ENCODE measurements at places on chromosomes 7 and 10. TPM values are rescaled to one million over a fixed set of nuclear protein-coding genes. Genes with fewer than 3 reads are reported as not detected.

DNA sequence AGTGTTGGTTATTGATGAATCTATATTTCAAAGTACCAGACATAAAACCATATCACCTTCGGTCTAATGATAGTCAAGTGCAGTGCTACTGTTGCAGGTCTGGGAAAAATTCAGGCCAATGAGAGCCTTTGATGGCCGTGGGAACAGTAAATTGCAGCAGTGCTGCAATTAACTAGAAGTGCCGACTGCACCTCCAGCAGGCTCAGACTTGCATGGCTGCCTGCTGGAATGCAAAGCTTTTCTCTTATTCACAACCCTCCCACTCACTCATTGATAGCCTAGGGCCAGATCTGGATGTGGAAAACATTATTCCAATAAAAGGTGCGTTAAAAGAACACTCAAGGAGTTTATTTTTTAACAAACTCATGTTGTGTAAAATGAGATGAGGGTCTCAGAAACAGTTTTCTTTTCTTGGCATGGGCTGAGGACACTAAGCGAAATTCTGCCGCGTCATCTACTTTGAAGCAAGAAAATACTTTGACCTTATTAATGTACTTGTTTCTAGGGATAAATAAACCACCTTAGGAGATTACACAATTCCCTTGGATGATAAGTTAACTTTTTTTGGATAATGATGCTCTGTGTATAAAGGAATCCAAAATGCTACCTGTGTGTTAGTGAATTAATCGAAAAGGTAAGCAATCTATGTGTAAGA, 17.1 kb downstream of the PLXDC2 start:
- no peak for DNase-seq

DNA sequence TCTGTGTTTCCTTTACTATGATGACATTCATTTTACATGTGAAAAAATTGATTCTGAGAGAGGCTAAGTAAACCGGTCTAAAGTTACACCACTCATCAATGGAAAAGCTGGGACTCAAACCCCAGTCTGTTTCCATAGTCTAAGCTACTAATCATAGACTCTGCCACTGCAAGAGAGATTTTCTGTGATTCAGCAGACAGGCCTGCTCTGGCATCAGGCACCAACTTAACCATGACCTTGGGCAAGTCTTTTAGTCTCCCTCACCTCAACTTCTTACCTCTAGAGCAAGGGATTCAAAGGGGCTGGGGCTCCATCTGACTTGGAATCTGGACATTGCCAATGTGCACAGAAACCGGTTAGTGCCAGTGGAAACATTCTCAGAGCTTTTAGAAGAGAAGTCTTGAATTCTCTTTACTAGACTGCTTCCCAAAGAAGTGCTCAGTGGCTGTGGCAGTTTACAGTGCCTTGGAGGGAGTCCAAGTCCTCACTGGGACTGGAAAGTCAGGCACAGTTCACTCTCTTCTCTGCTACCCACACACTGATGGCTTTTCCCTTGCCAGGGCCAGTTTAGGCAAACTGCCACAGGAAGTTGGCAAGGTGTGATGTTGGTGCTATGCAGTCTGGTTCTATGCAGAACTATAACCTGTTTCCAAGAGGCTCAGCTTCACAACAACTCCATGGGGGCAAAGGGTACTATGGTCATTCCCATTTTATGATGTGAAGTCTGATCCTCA, 4.5 kb upstream of the BLNK start:
- no peak for DNase-seq

DNA sequence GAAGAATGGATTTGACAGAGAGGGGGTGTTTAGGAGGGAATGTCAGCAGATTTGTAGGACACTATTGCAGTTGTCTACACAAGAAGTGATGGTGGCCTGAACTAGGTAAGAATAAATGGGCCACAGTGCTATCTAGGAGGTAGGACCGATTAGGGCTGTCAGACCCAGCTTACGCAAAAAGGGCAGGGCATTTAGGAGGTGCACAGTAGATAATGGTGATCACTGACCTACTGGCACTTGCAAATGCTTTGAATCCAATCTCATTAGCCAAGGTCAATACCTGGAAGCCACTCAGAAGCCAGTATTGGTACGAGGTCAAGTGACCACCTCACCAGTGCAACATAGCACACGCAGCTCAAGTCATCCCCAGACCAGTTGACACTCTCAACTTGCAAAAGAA, 330.9 kb downstream of the KCNMA1 start:
- no peak for DNase-seq

- DNase-seq: no peak
Observed at GRCh38 chr7:93054975-93055374, 62.8 kb downstream of the SAMD9 start.

DNA sequence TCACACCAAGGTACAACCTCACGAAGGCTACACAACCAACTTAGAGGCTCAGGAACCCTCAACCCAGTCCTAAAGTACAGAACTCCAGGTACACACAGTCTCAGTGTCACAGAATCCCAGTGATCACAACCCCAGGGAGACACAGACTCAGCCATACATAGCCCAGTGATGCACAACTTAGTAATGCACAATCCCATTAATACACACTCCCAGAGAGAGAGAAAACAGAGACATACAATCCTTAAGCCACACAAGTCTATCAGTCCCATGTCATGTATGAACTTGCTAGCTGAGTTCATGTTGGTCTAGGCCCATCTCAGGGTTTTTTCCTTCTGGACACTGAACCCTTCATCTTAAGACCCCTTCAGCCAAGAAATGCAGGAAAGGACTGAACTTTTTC, 4.6 kb downstream of the KCNIP2 start:
- peak; percentile 19 for DNase-seq

GRCh38 chr7:12711124-12711523, 23.7 kb downstream of the ARL4A start:
- no peak for DNase-seq

- DNase-seq: no peak
Observed at GRCh38 chr7:18798088-18798906, 302.7 kb downstream of the HDAC9 start.

DNA sequence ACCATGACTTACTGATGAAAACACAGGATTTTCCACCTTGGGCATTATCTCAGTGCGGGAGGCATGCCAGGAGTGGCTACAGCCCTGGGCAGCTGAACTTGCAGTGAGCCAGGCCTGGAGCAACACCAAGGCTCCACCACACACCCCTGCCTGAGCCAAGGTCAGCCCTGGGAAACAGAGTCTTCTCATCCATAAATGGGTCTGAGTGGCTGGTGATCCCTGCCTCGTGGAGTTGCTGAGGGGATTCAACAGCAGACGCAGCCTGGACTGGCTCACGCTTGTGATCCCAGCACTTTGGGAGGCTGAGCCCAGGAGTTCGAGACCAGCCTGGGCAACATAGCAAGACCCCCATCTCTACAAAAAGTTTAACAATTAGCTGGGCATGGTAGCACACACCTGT, 32.2 kb downstream of the SPOCK2 start:
- no peak for DNase-seq

DNA sequence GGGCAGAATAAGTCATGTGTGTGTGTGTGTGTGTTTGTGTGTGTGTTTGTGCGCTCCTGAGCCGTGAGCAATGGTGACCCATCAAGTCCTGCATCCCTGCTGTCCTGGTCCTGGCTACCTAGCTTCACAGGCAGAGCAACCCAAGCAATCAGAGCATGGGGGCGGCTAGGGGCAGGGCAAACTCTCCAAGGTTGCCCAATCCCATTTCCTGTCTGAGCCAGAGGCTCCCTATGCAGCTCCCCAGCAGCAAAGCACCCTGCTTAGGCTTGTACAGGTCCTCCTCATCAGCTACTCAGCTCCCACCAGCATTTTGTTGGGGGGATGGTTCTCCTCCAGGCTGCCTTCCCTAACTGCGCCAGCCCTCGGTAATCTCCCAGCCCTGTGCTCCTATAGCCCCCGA, 31.1 kb upstream of the CRHR2 start:
- DNase-seq: no peak

GRCh38 chr10:68139448-68140272, 30.4 kb downstream of the MYPN start:
- DNase-seq: no peak

- no peak for DNase-seq
Observed at GRCh38 chr7:143924851-143925250, 10.2 kb upstream of the OR2F2 start.

DNA sequence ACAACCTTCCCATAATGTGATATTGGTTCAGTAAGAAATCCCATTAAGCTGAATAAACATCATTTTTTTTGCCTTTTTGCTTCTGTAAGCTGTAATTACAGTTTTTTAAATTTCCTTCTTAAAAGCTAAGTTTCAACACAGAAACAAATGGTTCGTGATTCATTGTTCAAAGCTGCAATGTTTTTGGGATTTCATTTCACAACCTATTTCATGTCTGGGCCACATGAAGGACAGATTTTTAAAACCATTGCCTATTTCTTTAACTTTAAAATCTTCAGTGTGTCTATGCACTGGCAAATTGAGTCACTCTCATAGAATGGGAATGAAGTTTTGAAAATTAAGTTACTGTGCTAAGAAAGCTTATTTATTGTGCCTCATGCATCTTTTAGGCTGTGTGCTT, 66.9 kb downstream of the TFPI2 start:
- no peak for DNase-seq

GRCh38 chr10:43940898-43941837, 292.5 kb upstream of the ZNF32 start:
- no peak for DNase-seq

DNA sequence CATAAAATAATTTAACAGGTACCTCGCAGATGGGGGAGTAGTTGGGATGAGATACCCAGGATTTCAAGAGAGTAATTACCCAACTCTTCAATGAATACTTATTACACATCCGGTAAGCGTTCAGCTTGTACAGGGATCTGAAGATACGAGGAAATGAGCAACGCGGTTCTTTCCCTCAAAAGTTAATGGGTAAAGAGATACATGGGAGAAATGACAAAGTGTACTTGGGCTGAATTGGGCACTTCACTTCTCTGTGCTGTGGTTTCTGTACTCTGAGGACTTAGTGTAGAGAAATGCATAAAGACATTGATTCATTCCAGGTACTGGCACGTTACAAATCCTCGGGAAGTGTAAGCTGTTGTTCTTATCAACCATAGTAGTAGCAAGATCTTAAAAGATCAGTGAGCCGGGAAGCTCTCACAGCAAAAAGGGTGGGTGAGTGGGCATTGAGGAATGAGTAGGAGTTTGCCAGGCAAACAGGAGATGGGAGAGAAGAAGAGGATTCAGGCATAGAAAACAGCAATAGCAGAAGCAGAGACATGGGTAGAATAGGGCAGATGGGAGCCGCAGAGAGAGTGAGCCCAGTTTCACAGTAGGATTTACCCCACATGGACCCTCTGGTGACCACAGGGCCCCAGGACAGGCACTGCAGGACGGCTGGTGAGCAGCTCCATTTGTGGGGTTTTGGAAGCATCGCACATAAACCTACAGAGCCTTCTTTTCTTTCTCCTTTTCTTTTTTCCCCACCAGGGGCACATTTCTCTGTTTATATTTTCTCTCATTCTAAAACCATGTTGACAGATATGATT, 304.3 kb upstream of the PITRM1 start:
- DNase-seq: no peak

DNA sequence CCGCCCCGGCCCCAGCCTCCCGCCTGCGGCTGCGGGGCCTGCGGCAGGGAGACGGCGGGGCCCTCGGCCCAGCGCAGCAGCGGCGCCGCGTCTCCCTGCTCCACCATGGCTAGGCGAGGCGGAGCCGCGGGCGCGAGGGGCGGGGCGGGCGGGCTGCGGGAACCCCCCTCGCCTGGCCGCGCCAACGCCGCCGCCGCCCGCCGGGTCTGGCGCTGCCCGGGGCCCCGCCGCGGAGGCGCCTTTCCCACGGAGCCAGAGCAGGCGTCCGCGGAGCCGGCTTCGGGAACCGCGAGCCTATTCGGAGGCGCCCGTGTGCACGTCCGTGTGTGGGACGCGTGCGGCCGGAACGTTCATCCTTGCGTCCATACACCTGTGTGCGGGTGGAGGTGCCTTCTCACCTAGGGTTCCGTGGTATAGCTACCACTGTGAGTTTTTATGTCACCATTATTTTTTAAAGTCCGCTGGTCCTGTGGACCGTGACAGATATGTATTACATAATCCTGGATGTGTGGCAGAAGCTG, at the start of gene DENND11:
Gene DENND11 (minus strand): TSS at position 120 of the 521 bp plus-strand sequence. CDS start 13 bp downstream, at position 107.
- DNase-seq: peak; percentile 84

DNA sequence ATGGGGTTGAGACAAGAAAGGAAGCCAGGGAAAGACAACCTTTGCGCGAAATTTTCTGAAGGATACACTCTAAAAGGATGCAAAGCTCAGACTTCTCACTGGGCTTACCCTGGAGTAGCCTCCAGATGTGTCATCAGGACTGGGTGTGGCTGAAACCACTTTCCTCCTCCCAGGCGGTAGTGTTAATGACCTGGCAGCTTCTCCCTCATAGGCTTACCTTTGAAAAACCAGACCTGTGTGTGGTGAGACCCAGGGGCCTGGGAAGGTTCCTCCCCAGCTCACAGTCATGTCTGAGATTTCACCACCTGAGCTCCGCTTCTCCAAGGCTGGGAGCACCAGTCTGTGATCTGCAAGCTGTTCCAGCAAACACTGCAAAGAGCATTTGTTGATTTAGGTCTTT, 93.7 kb downstream of the EPC1 start:
- DNase-seq: no peak

GRCh38 chr7:151006590-151007300, 15.9 kb downstream of the NOS3 start:
- no peak for DNase-seq

GRCh38 chr7:131369354-131369753, 41.7 kb downstream of the MKLN1 start:
- no peak for DNase-seq

DNA sequence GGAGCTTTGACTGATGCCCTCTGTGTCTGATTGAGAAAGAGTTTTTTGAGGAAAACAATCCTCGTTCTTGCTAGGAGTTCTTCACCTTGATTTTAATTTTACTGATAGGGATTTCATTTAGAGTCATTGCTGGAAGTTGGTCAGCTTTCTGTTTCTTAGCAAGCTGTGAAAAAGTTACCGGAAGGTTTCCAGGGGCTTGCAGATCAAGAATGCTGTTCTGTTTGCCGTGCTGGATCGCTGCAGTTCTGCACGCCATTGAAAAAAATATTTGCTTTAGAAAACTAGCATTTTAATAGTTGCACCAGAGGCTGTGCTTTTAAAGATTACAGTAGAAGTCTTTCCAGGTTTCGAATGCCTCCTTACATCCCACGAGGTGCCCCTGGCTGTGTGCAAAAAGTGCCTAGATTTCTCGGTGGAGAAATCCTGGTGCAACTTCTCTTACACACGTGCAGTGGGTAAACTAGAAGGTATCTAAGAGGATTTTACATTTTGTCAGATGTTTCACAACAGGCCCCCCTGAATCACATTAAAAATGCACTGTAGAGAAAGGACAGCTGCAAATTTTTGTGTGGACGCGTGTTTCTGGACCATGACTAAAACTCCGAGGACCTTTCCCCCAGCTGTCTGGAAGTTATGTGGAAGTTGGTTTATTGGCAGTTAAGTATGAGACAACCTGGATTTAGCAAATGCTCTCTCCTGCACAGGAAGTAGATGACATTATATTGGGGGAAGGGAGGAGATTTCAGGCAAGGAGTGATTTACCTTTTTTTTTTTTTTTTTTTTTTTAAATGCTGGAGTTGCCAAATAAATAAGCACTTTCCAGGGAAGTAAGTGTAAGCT, 5.8 kb downstream of the TCF7L2 start:
- DNase-seq: no peak

Gene LRRC18
- total RNA-seq: not detected

Gene HMX2
- not detected for total RNA-seq

Gene STEAP1B
- total RNA-seq: 8.8 TPM

Gene FAM241B
- 1.1 TPM for total RNA-seq

Gene ZSWIM8
- 110 TPM for total RNA-seq

Gene RTKN2
- total RNA-seq: 0.53 TPM

Gene FZD1
- 0.49 TPM for total RNA-seq
